ENCODE measurements at places on chromosomes 12 and 14.

- no peak for DNase-seq
Observed at GRCh38 chr12:91555436-91556415, 373.1 kb upstream of the DCN start.

DNA sequence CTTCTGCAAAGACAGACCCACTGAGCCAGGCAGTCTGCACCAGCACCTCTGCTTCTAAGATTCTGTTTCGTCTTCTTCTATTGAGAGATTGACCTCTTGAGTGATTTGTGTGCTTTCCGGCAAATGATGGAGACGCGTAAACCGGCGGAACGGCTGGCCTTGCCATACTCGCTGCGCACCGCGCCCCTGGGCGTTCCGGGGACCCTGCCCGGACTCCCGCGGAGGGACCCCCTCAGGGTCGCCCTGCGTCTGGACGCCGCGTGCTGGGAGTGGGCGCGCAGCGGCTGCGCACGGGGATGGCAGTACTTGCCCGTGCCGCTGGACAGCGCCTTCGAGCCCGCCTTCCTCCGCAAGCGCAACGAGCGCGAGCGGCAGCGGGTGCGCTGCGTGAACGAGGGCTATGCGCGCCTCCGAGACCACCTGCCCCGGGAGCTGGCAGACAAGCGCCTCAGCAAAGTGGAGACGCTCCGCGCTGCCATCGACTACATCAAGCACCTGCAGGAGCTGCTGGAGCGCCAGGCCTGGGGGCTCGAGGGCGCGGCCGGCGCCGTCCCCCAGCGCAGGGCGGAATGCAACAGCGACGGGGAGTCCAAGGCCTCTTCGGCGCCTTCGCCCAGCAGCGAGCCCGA, 703 bp downstream of the ASCL4 start:
- peak; percentile 23 for DNase-seq

DNA sequence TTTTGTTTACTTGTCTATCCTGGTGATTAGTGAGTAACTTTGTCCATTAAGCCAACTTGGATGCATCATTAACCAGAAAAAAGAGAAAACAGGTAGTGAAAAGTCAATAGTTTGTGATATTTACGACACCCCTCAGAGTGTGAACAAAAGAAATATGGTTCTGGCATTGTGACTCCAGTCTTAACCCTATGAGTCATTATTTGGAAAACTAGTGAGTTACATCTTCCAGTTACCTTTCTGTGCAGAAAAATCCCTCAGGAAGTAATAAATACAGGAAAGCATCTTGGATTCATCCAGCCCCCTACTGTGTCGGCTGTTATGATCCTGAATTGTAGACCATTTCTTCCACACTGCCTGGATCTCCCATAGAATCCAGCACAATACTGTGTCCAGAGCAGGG, 379.1 kb downstream of the GALC start:
- DNase-seq: no peak

- DNase-seq: peak; percentile 67
Observed at GRCh38 chr12:59149995-59150642, 229.8 kb upstream of the LRIG3 start.

DNA sequence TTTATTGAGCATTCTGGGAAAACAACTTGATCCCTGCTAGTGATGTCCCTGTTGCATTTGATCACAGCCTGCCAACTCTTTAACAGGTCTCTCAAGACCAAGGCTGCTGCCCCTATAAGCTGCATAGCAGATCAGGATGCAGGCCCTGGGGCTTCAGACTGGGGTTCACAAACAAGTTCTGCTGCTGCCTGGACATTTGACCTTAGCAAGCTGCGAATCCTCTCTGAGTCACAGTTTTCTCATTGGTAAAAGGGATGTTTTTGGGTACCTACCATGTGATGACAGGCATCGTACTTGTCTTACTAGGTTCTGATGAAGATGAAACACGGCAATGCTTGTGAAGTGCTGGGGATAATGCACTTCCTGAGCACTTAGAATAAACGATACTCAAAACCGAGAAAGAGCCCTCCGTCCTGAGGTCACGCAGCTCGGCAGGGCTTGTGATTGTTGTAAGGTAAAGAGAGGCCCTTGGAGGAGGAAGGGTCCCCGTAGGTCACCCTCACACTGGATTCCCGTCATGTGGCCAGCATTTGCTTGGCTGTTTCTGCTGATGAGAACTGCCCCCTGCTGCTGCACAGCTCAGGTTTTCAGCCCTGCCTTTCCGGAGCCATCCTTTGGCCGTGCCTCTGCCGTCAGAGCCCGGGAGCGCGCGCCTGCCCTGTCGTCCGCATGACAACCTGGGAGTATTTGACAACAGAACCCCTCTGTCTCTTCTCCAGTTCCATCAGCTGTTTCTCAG, 39.1 kb downstream of the TSPAN9 start:
- DNase-seq: peak; percentile 40

GRCh38 chr12:106192659-106193393, 54.1 kb upstream of the NUAK1 start:
- DNase-seq: no peak

DNA sequence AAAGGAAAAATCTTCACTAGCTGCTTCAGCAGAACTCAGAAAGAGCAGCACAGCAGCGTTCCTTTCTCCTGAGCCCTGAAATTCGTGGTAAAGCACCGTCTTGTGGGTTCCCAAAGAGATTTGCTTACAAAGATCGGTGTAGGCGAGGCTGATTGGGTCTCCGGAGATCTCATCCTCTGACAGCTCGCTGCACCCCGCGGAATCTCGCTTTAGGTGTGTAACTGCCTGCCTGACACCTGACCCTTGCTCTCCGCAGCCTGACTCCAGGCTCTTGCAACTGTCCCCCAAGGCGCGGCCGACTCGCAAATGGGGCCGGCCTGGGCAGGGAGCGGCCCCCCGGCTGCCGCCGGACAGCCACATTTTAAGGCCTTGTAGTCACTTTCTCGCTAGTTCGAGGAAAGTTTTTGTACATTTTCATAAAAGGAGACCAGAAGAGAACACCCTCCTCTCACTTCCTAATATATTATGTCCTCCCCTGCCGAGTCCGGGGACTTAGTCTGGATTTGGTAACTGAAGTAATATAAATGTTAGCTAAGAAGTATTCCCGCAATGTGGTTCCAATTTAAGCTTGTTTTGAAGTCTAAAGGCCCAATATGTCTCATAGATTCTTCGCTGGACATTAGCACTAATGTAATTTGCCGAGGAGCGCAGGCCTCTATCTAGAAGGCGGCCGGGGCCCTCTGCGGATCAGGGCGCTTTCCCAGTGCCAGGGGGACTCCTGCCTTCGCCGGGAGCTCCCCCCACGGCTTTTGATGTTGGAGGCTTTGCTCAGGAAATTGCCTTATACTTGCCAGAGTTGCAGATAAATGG, 177.3 kb upstream of the CDKN3 start:
- no peak for DNase-seq

GRCh38 chr12:69981881-69982475, 157.0 kb downstream of the MYRFL start:
- DNase-seq: no peak

GRCh38 chr12:131639270-131639940, 71.5 kb upstream of the SFSWAP start:
- DNase-seq: no peak

GRCh38 chr12:2803635-2804392, 8.7 kb upstream of the ITFG2 start:
- no peak for DNase-seq

DNA sequence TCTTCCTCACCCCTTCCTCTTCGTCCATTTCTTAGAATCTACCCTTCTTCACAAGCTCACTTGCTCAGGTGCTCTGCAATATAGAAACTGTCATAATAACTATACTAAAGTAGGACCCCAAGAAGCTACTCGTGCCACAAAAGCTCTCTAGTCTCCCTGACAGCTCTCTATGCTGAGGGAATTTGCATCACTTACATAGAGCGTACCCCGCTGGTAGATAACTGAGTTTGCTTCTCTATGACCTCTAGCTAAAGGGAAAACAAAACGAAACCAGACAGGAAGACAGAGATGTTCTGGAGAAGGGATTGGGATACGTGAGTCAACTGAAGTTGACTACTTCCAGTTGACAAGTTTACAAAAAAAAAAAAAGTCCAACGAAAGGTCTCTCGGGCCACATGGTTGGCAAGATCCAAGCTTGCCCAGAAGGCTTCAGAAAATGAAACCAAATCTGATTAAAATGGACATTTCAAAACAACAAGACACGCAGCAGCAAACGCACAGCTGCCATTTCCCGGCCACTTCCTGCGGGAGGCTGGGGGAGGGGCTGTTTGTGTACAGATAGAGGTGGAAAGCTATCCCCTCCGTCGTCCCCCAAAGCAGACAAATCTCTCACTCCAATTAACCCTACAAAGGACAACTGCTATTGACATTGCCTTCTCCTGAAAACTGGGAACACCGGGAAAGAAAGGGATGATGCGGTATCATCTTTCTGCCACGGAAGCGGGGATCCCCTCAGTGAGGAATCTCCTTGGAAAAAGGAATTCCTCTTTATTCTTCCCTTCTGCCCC, 1.3 kb downstream of the BAZ2A start:
- DNase-seq: peak; percentile 61

- peak; percentile 41 for DNase-seq
Observed at GRCh38 chr14:75675265-75675960, 14.4 kb downstream of the TTLL5 start.

DNA sequence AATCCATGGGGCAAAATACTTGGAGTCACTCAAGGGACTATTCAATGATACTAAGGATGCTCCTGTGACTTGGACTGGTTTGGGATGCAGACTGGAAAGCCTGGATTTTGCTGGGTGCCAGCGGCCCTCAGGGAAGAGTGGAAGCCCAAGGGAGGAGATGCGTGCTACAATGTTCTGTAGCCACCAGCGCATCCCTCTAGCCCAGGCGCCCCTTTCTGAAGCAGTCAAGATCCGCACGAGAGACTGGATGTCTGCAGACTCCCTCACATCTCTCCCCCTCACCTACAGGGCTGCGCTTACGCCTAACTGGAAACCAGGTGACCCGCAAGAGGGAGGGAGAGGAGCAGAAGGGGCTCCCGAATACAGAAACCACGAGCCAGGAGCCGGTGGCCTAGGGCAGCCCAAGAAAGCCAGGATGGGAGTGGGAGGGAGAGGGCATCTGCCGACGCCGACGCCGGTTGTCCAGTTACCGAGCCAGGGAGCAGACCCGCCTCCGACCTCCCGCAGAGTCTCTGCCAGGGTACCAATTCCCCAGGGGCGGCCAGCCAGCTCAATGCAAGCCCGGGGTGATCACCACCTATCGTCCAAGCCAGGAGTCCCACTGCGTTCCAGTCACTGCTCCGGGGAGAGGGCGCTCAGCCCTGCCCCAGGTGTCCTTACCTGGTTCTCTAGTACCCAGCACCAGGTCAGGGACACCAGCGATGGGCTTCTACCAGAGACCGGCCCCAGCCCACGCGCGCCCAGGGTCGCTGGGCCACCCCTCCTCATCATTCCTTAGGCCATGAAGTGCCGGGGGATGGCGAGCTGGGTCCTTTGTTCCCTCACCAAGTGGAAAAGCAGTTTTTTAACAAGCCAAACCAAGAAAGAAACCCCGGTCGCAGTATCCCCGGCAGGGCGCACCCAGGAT, 1.2 kb downstream of the NTN4 start:
- DNase-seq: peak; percentile 75

GRCh38 chr14:49946320-49947141, 53.6 kb downstream of the ARF6 start:
- peak; percentile 90 for DNase-seq

DNA sequence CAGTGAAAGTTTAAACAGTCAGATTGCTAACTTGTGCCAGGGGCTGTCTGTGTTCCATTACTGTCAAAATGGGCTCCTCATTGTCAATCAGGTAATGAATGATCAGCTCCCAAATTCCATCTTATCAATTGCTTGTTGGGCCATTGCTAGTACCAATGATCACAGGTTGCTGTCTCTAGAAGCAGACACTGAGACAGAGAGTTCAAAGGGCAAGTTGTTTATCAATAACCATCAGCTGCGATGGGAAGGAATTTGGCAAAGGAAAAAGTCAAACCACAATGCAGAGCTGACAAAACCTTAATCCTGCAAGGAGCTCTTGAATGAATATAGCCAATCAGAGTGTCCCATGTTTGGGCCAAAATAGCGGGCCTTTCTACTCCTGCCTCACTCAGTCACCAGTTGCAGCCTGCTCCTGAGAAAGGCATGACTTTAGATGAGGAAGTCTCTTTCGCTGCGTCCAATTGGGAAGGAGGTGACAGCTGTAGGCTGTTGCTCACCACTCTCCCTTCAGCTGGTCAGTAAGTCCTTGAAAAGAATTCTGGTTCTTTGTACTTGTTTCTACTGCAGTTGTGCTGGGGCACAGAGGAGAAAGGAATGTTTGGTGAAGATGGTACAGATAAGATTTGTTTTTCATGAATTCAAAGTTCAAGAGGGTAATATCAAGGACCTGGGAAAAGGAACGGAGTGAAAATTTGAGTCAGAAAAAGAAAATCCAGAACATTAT, 179.2 kb upstream of the PDE3A start:
- DNase-seq: no peak

- peak; percentile 4 for DNase-seq
Observed at GRCh38 chr12:51686727-51687126, 95.7 kb downstream of the SCN8A start.

DNA sequence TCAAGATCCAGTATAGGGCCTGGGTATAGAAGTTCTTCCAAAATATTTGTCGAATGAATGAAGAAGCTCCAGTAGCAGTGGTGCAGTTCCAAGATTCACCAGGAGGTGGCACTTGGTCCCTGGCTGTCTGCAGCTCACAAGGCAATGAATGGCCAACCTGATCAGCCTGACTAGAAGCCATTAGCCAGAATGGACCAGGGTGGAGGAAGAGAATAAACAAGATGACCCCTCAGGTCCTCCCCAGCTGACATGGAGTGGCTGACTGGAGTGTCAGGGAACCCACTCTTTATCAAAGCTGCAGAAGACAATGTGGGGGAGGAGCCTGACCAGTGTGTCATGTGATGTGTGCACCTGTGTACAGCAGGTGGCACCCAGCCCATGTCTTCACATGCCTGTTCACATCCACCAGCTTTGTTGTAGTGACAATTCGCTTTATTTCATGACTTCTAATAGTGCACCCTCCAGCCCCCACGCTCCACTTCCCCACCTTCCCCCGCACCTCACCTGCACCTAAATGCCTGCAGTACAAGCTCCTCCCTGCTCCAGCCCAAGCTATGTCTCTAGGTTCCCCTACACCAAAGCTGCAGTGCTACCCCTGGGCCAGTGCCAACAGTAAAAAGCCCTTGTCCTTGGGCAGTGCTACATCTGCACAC, 3.0 kb downstream of the LTBP2 start:
- DNase-seq: peak; percentile 93

DNA sequence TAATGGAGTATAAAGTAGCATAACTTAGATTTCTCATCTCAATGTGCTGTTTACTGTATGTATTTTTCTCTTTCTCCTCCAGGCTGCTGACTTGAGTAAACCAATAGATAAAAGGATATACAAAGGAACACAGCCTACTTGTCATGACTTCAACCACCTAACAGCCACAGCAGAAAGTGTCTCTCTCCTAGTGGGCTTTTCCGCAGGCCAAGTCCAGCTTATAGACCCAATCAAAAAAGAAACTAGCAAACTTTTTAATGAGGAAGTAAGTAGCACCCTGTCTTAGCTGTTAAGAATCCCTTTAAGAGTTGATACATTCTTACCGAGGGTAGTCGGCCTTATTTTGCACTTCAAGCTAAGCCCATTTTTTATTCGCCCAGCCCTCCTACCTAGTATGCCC, 55.2 kb downstream of the WDR20 start:
- no peak for DNase-seq
